HFFc6 (cell line): ENCODE measurements at places on chromosomes 2 and 18.

DNA sequence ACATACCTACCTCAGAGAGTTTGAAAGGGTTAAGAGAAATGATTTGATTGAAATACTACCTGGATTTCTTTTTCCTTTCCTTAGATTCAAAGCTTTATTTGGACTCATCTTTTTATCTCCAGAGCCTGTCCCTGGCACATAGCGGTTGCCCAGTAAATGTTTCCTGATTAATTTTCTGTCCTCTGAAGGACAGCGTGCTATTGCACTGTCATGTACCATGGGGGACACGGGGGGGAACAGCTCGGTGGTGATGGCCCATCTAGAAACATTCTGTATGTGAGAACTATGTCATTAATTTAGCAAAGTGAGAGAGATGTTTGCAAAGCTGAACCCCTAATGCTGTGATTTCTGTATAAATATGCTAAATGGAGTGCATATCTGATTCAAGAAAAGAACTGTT, 26.4 kb upstream of the CABYR start:
- no peaks in the 10 kb centered on the region for H3K36me3 ChIP-seq
- DNase-seq: no peak

DNA sequence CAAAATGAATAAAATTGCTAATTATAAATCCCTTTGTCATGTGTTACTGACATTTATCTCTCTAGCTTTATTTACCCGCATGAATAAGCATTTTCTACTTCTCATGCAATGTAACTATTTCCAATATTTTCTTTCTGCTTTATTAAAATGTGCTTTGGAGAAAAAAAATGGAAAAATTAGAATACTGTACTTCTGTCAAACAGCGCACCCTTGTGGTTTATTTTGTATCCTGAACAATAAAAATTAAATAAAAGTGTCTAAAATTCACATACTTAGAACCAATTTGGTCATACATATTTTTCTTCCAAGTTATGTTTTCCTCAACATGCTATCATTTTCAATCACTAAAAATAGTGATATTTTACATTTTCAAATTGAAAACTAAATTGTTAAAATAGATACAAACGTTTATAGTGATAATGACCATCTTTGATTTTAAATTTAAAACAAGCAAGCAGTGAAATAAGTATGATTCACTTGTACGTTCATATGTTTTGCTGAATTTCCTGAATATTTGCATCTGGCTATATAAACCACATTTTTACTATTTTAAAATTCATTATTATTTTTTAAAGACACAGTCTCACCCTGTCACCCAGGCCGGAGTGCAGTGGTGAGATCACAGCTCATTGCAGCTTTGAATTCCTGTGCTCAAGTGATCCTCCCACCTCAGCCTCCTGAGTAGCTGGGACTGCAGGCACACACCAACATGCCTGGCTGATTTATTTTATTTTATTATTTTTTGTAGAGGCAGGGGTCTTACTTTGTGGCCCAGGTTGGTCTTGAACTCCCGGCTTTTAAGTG, 95.9 kb upstream of the GRB14 start:
- no peaks in the 10 kb centered on the region for H3K36me3 ChIP-seq
- no peak overlapping the region for H3K27ac ChIP-seq
- no peak overlapping the region for H3K4me3 ChIP-seq
- DNase-seq: peak; percentile 33

GRCh38 chr18:23380001-23380550, 73.0 kb upstream of the RIOK3 start:
- H3K4me3 ChIP-seq: no peak overlapping the region
- H3K4me1 ChIP-seq: peaks cover 41% of the 10 kb centered on the region
- peaks cover 4% of the 10 kb centered on the region; the same call in 1 of the 2 replicates for H3K27me3 ChIP-seq

GRCh38 chr18:23812546-23813440, 123.5 kb downstream of the LAMA3 start:
- no peak overlapping the region for H3K27ac ChIP-seq
- H3K4me3 ChIP-seq: no peak overlapping the region
- no peaks in the 10 kb centered on the region for H3K36me3 ChIP-seq
- DNase-seq: no peak

DNA sequence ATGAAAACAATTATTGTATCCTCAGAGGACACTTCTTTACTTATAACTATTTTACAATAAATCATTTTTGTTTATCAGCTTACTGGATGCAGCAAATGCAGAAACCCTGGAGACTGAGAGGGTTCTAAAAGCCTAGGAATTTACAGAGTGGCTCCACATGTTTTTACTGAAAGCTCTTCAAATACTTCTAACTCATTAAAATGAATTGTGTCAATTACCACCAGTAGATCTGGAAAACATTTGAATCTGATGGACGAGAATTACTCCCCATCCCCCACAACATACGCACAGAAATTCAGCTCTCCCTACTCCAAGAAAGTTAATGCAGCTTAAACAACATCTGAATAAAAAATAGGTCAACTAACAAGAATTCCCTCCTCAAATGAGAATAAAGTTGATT, 319.8 kb upstream of the FIGN start:
- DNase-seq: no peak
- 0 out of 2 replicates have a peak, but pooled peaks cover 1% of the 10 kb centered on the region for H3K27me3 ChIP-seq
- no peak overlapping the region for H3K4me3 ChIP-seq

DNA sequence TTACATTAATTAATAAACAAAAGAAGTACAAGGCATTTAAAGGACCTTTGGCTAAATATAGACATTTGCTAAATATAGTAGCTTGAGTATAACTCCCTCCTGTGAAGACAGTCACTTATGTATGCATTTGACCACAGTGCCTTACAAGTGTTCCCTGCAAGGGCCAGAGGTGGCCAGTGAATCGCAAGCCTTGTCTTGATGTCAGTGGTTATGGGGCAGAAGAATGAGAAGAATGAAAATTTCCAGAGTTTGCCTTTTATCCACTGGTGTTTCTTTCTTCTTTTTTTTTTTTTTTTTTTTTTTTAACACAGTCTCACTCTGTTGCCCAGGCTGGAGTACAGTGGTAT, 1.8 kb downstream of the LRRFIP1 start:
- 0 out of 2 replicates have a peak overlapping the region, but pooled peaks have one; percentile 29 for H3K27ac ChIP-seq
- peaks cover 30% of the 10 kb centered on the region for H3K36me3 ChIP-seq
- peaks cover 7% of the 10 kb centered on the region for H3K27me3 ChIP-seq
- peak; percentile 44 for DNase-seq
- H3K4me3 ChIP-seq: peak overlapping the region; percentile 91; the same call in 1 of the 2 replicates
- peaks cover 43% of the 10 kb centered on the region for H3K4me1 ChIP-seq

GRCh38 chr18:56649996-56650395, 1.2 kb upstream of the WDR7 start:
- H3K36me3 ChIP-seq: 0 out of 2 replicates have a peak, but pooled peaks cover 4% of the 10 kb centered on the region
- peaks cover 29% of the 10 kb centered on the region for H3K4me1 ChIP-seq
- no peak for DNase-seq
- no peak overlapping the region for H3K27ac ChIP-seq
- no peaks in the 10 kb centered on the region for H3K27me3 ChIP-seq

DNA sequence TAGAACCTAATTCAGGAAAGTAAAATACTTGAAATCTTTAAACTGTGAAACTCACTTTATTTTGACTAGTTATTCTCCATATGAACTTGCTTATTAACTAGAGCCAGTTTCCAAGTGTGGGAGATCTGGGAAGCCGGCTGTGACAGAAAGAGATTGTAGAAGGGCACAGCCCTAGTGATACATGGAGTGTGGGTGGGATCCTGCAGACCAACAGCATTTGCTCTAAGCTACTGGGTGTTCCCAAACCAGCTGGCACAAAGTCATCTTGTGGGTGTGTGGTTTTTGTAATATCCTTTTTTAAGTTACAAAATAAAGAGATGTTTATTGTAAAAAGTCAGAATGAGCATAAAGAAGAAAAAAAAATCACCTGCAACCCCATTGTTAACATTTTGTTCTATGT, 3.4 kb downstream of the DUSP19 start:
- H3K4me3 ChIP-seq: no peak overlapping the region
- DNase-seq: no peak
- peaks cover 10% of the 10 kb centered on the region for H3K4me1 ChIP-seq
- H3K27ac ChIP-seq: no peak overlapping the region

DNA sequence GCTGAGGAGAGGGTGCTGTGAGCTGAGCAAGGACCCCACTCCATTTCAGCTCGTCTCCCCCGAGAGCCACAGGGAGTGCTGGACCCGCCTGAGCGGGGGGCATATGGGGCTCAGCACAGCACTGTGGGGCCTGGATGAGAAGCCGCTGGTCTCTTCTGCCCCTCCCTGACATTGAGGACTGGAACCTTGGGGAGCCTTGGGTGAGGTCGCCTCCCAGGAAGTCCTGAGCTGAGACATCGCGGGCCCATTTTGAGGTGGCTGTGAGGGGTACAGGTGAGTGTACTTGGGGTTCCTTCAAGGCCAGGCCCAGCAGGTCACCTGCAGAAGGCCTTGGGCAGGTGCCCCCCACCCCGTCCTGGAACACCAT, 3.1 kb upstream of the AQP12A start:
- peaks cover 19% of the 10 kb centered on the region for H3K27me3 ChIP-seq
- no peak for DNase-seq
- no peaks in the 10 kb centered on the region for H3K36me3 ChIP-seq
- H3K4me1 ChIP-seq: no peaks in the 10 kb centered on the region
- H3K4me3 ChIP-seq: no peak overlapping the region

DNA sequence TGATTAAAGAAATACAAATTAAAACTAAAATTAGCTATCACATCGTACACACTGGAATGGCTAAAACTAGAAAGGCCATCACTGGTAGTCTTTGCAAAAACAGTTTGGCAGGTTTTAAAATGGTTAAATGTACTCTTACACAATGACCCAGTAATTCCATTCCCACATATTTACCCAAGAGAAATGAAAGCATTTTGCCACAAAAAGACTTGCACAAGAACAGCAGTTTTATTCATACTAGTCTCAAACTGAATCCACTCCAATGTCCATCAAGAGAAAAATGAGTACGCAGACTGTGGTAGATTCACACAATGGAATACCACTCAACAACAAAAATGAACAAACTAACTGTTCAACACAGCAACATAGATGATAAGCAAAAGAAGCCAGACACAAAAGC, 29.1 kb downstream of the SP140L start:
- H3K4me3 ChIP-seq: no peak overlapping the region
- H3K27ac ChIP-seq: no peak overlapping the region
- H3K4me1 ChIP-seq: peaks cover 18% of the 10 kb centered on the region
- DNase-seq: no peak

- H3K4me1 ChIP-seq: peaks cover 12% of the 10 kb centered on the region
- H3K27ac ChIP-seq: no peak overlapping the region
- no peak for DNase-seq
- H3K27me3 ChIP-seq: peaks cover 13% of the 10 kb centered on the region
- no peaks in the 10 kb centered on the region for H3K36me3 ChIP-seq
Observed at GRCh38 chr2:174535757-174536703, 49.2 kb upstream of the GPR155 start.

DNA sequence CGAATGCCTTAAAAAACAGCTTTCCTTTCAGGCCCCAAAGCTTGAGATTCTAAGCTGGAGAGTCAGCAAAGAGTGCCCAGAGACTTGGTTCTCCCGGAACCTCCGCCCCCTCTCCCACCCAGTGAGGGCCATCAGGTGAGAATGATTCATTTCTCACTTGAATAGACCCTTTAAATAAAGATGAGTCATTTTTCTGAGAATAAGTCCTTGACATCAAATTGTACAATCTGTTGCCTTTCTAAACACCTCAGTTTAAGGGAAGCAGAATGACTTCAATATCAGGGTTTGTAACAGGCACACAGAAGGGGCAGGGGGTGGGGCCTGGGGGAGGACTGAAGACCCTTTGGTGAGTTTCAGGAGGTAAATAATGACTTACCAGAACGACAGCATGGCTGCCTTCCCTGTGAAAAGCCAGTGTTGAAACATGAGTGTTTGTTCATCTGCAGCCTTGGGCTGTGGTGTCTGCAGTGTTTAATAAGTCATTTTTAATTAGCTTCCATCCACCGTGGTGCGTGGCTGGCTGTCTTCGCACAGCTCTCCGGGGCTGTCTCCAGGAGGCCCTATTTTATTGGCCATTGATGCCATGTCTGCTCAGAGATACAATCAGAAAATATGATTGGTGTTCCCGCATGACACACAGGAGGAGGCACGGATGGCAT, 134.9 kb upstream of the ZNF236 start:
- no peak for DNase-seq
- no peak overlapping the region; the same call in 1 of the 2 replicates for H3K27ac ChIP-seq
- peaks cover 34% of the 10 kb centered on the region for H3K27me3 ChIP-seq
- H3K4me3 ChIP-seq: no peak overlapping the region

DNA sequence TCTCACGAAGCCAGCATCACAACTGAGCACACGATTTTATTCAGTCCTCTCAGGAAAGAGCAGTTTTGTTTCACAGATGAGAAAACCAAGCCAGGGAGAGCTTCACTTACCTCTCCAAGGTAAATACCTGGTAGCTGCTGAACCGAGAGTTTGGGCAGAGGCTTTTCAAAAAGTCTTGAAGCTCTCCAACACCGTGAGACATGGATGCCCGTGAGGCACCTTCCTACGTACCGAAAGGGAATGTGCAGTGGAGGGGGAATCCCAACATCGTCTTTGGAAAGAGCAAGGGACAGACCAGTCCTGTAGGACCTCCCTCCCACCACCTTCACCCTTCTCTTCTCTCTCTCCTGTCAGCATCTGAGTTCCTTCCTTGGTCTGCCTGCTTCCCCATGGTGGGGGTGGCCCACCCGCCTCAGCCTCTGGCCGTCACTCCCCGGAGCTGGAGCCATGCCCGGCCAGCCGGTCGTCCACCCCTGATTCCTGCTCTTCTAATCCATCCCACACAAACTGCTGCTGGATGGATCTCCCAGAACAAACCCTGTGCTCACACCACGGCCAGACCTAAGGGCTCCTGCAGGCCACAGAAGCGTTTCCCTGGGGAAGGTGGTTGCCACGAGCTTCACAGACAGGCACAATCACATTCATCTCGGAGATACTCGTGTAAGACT, 97.3 kb upstream of the SNTG2 start:
- no peak for DNase-seq
- no peaks in the 10 kb centered on the region for H3K36me3 ChIP-seq
- H3K27me3 ChIP-seq: no peaks in the 10 kb centered on the region; the same call in none of the 2 replicates
- H3K4me3 ChIP-seq: no peak overlapping the region
- no peak overlapping the region for H3K27ac ChIP-seq
- H3K4me1 ChIP-seq: no peaks in the 10 kb centered on the region

DNA sequence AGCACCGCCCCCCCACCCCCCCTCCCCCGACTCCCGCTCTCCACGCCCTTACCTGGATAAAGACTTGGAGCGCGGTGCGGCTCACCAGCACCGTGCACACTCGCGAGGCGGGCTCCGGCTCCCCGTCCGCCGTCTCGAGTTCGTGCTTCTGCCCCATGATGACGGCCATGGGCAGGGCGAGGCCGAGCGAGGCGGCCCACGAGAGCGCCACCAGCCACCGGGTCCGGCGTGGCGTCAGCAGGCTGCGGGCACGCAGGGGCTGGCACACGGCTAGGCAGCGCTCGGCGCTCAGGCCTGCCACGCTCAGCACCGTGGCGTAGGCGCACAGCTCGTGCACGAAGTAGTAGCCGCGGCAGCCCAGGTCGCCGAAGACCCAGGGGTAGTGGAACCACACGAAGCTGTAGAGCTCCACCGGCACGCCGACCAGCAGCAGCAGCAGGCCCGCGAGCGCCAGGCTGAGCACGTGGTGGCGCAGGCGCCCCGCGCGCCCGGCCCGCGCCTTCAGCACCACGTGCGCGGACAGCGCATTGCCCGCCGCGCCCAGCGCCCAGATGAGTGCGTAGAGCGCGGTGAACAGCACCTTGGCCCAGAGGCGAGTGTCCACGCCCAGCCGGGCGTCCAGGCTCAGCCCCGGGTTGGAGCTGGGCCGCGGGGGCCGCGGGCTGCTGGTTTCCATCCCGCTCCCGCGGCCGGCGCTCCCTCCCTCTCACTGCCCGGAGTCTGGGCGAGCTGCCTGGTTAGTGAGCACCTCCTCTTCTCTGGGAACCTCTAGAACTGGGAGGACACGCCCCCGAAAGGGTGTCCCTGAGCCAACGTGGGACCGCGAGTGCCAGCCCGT, at the start of gene NTSR2:
Gene NTSR2, minus strand, starts transcription at position 742 of the 838 bp plus-strand sequence. Its CDS starts 66 bp downstream, at position 676.
- H3K4me1 ChIP-seq: peaks cover 8% of the 10 kb centered on the region; the same call in 1 of the 2 replicates
- peaks cover 32% of the 10 kb centered on the region for H3K27me3 ChIP-seq
- H3K36me3 ChIP-seq: peaks cover 5% of the 10 kb centered on the region; the same call in 1 of the 2 replicates
